ENCODE measurements at places on chromosomes 16 and 17.

- DNase-seq: no peak
Observed at GRCh38 chr17:43788540-43788939, 8.3 kb downstream of the CFAP97D1 start.

GRCh38 chr16:69334696-69335095 lies 4.3 kb upstream of the PDF start:
- DNase-seq: no peak

DNA sequence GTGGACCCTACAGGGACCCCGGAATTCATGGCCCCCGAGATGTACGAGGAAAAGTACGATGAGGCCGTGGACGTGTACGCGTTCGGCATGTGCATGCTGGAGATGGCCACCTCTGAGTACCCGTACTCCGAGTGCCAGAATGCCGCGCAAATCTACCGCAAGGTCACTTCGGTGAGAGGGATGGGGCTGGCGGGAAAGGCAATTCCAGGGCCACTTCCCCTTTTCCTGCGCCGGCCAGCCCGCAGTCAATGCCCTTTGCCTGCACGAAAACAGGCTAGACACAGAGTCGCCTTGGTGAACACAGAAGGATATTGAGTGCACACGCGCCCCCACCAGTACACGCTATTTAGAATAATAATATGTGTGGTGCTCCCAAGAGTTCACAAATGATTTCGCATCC lies 4.0 kb downstream of the WNK4 start:
- DNase-seq: no peak

DNA sequence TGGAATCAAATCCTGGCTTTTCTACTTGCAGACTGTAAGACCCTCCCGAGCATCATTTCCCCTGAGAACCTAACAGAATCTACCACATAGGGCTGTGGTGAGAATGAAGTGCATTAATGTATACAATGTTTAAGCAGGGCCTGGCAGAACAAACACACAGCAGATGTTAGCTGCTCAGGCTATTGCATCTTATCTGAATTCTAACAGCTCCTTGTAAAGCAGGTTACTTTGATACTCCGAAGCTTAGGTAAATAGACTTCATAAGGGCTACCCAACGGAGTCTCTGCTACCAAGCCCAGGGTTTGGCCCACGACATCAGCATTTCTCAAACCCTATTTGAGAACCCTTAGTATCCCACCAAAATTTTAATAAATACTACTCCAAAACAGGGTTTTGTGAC lies 24.4 kb upstream of the NOS2 start:
- DNase-seq: no peak

DNA sequence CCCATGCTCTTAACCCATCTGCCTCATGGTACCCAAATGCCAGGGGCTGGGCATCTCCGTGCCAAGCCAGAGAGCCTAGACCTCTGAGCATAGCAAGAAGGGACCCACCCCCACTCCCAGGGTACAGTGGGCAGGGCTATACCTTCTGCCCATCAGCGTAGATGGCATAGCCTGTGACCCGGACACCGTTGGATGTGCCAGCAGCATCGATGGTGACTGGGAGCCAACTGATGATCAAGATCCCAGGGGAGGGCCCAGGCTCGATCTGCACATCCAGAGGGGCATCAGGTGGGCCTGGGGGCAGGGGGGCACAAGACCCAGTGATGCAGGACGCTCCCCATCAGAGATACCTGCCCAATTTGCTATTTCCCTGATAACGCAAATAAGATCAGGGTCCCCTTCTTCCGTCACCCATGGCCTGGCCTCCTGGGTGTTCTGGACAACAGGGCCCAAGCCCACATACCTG lies 17.1 kb downstream of the TSPOAP1 start:
- no peak for DNase-seq

DNA sequence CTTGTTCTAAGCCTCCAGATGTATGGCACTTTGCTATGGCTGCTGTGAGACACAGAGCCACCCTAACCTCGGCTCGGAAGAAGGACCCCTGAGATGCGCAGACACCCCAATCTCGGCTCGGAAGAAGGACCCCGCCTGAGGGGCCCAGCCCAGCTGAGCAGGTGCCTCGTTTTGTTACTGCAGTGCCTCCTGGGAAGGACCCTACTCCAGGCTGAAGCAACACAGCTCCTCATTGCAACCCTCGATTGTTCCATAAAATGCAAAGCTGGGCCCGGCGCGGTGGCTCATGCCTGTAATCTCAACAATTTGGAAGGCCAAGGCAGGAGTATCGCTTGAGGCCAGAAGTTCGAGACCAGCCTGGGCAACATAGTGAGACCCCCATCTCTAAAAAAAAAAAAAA lies 61.3 kb downstream of the C16orf95 start:
- no peak for DNase-seq

DNA sequence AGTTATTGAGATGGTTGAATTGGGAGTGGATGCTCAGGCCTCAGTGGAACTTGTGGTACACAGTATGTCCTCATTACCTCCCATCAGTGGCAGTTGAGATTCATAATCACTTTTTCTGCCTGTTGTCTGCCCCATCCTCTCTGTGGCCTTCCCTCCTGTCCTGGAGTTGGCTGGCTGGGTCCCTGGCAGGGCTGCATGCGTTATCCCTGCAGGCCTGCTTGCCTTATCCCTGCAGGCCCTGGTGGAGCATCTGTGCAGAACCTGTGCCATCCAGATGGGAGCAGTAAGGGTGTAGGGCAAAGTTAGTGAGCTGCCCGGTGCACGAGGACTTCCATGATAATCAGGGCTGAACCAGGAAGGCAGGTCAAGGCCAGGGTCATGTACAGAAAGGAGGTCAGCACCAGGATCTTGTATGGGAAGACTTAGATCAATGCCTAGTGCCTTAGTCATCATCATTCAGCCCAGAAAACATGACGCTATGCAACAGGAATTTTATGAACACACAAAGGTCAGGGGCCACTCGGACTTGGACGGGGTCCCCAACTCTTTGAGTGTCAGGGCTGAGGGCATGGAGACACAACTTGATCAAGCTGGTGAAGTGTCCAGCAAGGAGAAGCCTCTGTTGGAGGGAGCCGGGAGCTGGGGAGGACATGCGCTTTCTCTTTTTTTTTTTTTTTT lies 47.2 kb downstream of the ABCC1 start:
- no peak for DNase-seq

DNA sequence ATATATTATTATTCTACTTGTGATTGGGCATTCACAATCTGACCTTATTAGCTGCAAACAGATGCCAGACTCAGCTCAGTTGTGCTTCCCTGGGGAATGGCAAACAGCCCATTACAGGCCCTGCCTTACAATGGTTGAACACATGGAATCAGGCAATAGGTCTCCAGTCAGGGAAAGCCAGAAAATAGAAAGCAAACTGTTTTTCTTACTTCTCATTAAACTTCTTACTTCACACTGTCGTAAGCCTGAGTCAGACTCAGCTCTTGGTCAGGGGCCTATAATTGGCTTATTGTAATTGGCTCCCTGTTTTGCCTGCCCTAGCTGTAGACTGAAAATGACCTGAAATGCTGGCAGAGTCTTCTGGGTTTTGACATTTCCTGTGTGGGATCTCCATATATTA lies 77.0 kb upstream of the CA10 start:
- DNase-seq: no peak

- no peak for DNase-seq
Observed at GRCh38 chr17:6279659-6280058, 155.3 kb downstream of the AIPL1 start.

- no peak for DNase-seq
Observed at GRCh38 chr16:89442990-89443726, 47.2 kb downstream of the ANKRD11 start.

GRCh38 chr16:29700253-29700987 lies 21.4 kb downstream of the QPRT start:
- peak; percentile 50 for DNase-seq

- no peak for DNase-seq
Observed at GRCh38 chr16:85824161-85825135, 25.0 kb downstream of the COX4I1 start.

DNA sequence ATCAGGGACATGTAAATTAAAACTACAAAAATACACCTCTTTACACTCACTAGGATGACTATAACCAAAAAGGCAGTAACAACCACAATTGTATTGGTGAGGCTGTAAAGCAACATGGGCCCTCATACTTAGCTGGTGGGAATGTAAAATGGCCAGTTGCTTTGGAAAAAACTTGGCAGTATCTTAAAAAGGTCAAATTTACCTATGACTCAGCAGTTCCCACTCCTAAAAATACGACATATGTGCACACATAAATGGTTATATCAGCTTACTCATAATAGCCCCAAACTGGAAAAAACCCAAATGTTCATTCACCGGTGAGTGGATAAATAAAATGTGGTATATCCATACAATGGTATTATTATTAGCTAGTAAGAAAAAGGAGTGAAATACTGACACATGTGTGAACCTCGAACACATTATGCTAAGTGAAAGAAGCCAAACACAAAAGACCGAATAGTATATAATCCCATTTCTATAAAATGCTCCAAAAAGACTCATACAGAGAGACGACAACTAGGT lies 391.4 kb downstream of the NPIPA8 start:
- no peak for DNase-seq

DNA sequence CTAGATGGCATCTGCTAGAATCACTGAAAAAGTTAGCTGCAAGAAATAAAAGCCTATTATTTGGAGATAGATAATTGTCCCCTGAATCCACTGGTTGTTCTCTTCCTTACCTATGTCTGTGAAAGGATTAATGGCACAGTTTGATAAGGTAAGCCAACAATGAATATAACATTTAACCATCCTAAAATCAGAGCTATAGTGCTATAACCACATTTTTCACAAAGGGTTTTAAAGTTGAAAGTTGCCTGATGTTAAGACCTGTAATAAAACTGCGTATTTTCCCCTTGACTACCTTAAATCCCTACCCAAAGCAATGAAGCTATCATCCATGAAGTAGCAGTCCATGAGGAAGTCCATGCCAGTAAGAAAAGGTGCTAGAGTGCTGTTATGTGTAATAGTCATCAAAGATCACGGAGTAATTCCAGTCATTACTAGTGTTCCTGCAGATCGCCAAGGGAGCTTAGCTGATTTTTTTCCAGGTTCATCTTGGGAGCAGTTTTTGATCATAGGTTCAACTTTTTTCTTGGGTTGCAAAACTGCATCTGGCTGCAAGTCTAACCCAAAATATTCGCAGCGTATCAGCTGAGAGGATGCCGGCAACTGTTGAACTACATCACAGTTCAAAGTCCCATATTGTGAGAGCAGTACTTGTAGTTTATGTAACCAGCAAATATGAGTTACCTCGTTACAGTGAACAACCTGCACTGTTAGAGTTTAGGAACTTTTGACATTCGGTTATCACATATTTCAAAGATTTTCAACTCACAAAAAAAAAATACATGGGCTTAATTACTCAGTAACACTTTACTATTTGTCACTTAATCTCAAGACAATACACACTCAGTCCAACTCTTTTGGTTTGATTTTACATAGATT lies 18.2 kb upstream of the RSL1D1 start:
- DNase-seq: no peak

GRCh38 chr17:42169351-42169750 lies 11.6 kb downstream of the KCNH4 start:
- no peak for DNase-seq

GRCh38 chr17:66717641-66718058 lies 117.3 kb upstream of the CACNG5 start:
- no peak for DNase-seq

DNA sequence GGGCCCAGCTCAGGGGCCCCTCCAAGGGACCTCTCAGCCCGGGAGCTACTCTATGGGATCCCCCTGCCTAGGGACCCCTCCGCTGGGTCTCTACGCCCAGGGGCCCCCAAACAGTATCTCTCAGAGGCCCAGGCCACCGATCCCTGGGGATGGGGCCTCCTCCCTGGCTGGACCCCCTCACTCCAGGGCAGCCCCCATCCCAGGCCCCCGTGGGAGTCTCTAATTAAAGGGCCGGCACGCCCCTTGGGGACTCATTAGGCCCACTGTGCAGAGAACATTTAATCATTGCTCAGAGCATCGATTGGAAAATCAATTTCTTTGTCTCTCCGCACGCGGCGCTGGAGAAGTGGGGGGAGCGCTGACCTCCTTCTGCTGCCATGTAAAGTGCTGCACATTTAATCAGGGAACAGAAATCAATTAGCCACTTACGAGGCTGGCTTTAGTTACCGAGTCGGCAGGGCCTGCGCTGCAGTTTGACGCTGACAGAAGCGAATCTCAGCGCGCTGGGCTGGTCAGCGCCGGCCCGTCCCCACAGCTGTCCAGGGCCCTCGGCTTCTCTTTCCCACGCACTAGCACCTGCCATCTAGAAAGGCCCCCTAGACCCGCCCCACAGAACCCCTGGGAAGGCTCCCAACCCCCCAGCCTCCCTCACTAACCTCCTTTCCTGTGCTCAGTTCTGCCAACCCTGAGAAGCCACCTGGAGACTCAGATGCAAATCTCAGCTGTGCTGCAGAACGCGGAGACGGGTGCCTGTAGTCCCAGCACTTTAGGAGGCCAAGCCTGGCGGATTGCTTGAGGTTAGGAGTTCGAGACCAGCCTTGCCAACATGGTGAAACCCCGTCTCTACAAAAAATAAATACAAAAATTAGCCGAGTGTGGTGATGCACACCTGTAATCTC lies 20.2 kb upstream of the C1QL1 start:
- DNase-seq: no peak

GRCh38 chr17:15123593-15124263 lies 141.4 kb downstream of the PMP22 start:
- no peak for DNase-seq

DNA sequence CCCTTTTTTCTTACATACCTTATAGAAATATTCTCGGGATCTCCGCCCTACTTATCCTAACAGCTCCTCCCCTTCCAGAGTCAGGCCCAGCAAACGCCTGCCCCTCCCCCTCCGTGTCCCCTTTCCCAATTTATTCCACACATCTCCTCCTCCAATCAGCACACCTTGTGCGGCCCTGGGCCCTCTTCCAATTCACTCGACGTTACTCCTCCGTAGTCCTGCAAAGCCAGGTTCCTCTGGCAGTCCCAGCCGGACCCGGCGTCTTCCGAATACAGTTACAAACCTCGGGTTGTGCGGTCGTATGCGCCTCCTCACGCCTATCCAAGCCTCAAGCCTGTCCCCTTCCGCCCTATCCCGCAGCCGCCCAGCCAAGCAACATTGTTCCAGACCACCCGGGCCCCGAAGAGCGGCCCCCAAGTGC lies 677 bp downstream of the CBX1 start:
- DNase-seq: no peak

DNA sequence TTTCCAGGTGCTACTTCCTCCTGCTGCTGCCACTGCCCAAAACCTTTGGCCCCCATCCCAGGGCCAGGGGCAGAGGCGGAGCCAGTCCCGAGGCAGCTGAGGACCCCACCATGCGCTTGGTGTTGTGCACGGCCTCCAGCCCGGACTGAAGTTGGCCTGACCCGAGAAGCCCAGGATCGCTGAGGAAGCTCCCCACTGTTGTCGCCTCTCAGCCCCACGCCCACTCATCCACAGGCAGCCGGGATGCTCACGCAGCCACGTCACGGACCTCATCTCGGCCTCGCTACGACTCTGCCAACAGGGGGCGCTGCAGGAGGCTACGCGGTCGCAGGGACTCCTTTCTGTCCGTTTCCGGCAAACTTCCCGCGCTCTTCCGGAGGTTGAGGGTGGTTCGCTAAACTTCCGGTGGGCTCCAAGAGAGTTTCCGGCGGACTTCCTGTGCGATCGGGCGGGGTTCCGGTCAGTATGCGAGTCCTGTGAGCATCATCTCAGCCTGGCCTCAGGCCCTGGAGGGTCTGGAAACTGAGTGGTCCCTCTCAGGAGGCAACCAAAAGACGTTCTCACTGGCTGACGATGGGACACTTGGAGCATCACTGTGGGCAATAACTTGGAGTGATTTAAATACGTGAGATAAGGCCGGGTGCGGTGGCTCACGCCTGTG lies 12.4 kb downstream of the ZG16B start:
- no peak for DNase-seq
